ENCODE measurements at places on chromosomes 3 and 15.

GRCh38 chr3:171248426-171249111 lies 211.6 kb downstream of the TNIK start:
- DNase-seq: no peak

DNA sequence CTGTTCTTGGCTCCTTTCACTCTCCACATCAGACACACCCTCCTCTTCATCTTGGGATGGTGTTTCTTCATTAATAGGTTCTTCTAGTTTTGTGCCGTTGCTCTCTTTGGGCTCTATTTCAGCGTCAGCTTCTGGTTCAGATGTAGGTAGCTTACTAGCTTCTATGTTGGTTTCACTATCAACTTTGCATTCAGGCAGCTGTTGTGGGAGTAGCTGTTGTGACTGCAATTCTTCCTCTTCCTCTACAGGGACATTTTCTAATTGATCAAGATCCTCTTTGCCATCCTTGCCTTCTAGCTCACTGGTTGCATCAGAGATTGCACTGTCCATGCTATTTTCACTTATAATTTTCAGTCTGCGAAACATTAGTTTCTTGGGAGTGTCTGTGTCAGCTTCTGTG lies 80.1 kb downstream of the SETD2 start:
- DNase-seq: no peak

GRCh38 chr3:36631549-36631948 lies 132.8 kb downstream of the DCLK3 start:
- DNase-seq: no peak

DNA sequence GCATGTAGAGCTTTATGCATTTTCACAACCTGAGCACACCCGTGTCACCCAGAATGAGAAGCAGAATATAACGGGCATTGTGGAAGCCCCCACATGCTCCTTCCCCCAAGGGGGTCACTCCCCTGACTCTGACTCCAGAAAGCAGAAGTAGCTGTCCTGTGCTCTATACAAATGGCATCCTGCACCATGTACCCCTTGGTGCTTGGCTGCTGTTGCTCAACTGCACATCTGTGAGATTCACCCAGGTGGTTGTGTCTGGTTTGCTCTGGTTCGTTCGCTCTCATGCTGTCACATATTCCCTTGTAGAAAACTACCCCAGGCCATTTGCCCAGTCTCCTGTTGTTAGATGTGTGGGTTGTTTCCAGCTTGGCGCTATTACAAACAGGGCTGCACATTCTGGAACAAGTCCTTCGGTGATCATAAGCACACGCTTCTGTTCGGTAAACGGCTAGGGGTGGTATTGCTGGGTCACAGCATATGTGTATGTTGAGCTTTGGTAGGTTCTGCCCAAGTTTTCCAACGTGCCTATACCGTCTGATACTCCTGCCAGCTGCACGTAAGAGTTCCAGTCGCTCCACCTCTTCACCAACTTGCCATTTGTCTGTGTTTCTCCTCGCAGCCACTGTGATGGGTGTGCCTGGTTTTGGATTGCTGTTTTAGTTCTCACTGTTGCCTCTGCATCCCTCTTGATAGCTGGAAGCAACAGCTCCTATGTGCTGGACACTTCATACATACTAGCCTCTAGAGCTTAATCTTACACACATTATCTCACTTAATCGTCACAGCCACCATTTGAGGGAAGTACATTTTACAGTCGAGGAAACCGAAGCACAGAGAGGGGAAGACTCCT lies 65.4 kb upstream of the SLC6A6 start:
- no peak for DNase-seq

DNA sequence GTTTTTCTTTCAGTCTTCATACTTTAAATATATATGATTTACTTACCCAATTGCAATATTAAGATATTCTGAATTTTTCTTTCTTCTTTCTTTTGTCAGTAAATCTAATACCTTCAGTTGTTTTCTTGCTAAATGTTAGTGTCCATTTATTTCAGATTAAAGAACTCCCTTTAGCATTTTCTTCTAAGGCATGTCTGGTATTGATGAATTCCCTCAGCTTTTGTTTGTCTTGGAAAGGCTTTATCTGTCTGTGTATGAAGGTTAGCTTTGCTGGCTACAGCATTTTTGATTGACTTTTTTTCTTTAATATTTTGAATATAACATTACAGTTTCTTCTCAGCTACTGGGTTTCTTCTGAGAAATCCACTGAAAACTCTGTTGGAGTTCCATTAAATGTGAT lies 64.0 kb upstream of the PLSCR4 start:
- no peak for DNase-seq

GRCh38 chr15:58495891-58496408 lies 64.2 kb downstream of the LIPC start:
- DNase-seq: no peak

DNA sequence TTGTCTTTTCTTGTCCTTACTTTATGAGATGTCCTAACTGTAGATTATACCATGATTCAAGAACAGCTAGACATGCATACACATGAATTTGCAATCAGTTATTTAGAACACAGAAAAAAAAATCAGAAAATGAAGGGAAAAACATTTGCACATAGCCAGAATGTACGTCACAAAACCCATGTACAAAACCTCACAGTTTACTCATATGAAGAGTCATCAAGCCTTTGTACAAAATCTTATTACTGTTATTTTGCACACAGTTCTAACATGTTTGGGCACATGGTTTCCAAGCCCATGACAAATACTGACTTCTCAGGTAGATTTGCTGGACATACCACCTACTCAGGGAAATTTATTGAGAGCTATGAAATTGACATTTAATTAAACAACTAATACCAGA lies 48.2 kb downstream of the MAP3K13 start:
- DNase-seq: no peak

DNA sequence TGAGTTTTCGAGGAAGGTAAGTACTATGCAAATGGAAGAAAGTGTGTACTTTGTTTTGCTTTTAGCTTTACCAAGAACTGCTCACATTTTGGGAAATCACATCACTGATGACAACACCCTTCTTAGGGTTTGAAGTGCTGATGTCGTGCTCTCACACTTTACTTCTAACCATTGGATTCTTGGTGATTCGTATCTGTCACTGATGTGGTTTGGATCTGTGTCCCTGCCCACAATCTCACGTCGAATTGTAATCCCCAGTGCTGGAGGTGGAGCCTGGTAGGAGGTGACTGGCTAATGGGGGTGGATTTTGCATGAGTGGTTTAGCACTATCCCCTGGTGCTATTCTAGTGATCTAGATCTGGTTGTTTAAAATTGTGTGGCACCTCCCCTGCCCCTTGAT lies 75.4 kb upstream of the RGMA start:
- DNase-seq: no peak
